ENCODE measurements at places on chromosomes 1 and 21.
A peak's percentile ranks its signal among the peaks of the same experiment; 100 is the strongest.

- no peak for DNase-seq
These were observed 5.5 kb downstream of the AP4B1 start for GRCh38 chr1:113899111-113899510.

- DNase-seq, result peak; percentile 91
These were observed at the start of gene WDR47 for GRCh38 chr1:109041621-109042468. Gene WDR47 (minus strand): TSS chr1:109042102. CDS start chr1:109023512, 18,590 bp downstream.

GRCh38 chr1:66012106-66012784 lies 219.6 kb downstream of the PDE4B start:
- no peak for DNase-seq

GRCh38 chr1:54835970-54836369 lies 34.8 kb upstream of the TTC22 start:
- no peak for DNase-seq

GRCh38 chr1:211800925-211801607 lies 29.5 kb downstream of the LPGAT1 start:
- DNase-seq, result no peak

GRCh38 chr1:186700722-186701121 lies 20.5 kb upstream of the PTGS2 start:
- no peak for DNase-seq

DNA sequence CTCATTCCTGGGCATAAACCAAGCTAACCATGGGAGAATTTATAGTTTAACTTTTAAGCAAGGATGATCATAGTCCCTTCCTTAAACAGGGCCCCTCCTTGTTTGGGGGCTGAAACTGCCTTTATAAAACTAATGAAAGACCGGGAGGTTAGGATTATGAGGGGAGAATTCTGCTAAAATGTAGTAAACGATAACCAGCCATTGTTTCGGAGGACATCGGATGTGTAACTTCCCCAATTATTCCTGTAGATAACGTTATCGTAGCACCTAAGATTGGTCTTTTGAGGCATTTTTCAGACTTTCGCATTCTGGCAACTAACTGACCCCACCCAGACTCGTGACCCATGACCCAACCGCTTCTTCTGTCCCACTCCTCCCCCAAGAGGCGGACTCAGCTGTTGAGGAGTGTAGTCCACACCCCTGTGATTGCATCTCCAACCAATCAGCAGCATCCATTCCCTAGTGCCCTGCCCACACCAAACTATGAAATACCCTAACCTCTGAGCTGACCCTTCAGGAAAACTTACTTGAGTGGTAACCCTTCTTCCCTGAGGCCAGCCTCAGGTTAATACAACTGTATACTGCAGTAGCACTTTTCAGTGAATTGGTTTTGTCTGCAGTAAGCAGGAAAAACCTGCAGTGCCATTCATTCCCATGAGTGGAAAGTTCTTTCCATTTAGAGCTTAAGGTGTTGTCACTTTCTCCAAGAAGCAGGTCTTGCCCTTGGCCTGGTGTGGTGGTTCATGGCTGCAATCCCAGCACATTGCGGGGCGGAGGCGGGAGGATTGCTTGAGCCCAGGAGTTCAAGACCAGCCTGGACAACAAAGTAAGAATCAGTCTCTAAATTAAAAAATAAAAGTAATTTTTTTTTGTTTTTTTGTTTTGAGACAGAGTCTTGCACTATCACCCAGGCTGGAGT lies 823 bp upstream of the SYF2 start:
- DNase-seq, result peak; percentile 48

- DNase-seq, result peak; percentile 24
These were observed 23.6 kb upstream of the DNM3 start for GRCh38 chr1:171817511-171818265.

DNA sequence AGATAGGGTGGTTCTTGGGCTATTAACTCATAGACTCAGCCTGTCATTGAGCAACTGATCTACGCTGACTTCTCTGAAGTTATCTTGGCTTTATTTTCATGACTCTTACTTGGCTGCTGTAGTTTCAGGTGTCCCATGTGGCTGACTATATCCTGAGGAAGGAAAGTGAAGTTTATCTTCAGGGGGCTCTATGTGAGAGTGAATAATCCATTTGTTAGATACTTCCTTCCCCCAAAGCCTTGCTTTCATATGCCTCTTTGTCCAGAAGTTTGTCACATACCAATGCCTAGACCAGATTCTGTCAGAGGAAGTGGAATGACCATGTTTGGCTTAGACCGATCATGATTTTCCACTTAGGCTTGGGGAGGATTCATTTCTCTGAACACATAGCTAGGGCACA lies 27.9 kb upstream of the C1orf87 start:
- no peak for DNase-seq

- DNase-seq, result no peak
These were observed 69.1 kb upstream of the STUM start for GRCh38 chr1:226479474-226479873.

DNA sequence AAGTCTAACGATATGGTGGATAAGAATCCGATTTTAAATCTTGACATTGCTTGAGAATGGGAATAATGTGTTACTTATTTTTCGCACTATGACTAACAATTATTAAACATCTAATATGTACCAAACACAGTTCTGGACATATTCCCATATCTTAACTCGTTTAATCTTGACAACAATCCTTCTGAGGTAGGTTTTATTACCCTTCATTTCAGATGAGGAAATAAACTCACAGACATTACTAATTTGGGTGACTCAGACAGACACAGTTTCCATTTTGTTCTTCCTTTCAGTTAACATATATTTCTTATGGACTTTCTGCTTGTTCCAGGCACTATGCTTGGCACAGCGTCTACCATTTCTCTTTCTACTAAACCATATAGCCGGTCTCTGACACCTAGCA lies 244.8 kb downstream of the SMYD3 start:
- no peak for DNase-seq

DNA sequence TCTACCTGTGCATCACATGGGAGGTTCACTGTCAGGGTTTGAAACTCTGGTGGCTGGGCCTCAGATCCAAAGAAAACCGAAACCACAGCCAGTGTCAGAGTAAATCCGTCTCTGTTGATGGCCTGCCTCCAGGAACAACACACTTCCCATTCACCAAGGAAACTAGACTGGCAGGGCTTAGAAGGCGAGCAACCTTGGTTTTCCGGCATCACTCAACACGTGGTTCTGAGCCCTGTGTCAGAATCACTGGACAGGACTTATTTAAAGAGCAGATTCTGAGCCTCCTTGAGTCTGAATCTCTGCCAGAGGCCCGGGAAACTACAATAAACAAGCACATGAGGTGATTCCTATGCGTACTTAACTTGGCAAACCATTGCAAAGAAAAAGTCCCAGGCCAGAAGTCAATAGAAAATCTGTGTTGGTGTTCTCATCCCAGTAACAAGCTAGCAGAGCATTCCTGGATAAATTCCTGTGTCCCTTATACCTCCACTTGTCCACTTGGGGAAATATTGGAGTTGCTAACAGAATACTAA lies 70.0 kb downstream of the KCTD3 start:
- DNase-seq, result no peak

DNA sequence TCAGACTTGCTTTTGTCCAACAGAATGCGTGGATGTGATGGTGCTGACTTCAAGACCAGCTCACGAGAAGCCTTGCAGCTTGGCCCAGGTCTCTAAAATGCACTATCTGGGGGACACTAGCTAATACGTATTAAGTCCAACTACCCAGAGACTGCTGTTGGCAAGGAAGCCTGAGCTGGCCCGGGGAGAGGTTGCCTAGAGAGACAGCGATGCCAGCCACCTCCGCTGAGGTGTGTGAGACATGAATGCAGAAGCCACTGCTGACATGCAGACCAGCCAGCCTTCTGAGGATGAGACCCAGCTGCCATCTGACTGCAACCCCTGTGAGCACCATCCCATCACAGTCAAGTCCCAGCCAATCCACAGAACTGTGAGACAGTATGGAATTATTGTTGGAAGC lies 32.5 kb downstream of the THAP3 start:
- DNase-seq, result no peak

DNA sequence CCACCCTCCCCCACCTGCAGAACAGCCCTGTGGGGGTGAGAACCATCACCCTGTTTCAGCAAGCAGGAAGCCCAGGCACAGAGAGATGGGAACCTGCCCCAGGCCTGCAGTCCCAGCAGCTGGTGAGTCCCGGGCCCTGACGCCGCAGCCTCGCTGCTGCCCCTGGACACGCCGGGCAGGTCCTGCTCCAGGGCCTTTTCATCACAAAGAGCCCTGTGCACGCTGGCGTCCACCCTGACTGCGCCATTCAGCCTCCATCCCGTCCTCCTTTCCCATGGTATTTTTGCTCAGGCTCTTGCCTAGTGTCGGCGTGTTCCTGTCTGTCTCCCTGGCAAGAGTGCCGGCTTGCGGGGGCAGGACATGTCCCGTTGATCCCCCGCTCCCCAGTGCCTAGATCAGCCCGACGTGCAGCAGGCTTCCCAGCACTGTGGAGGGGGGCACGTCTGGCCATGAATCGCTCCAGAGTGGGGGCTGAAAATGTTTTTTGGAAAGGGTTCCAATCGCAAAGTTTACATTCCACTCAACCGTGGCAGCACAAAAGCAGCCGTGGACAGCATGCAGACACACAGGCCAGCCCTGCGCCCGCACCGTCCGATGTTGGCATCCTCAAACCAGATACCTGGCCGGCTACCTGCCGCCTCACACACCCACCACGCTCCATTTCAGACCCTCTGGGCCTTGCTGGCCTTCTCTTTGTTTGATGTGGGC lies 6.3 kb upstream of the TTC34 start:
- DNase-seq, result no peak

GRCh38 chr1:69921486-69921885 lies 283.9 kb downstream of the LRRC40 start:
- no peak for DNase-seq

DNA sequence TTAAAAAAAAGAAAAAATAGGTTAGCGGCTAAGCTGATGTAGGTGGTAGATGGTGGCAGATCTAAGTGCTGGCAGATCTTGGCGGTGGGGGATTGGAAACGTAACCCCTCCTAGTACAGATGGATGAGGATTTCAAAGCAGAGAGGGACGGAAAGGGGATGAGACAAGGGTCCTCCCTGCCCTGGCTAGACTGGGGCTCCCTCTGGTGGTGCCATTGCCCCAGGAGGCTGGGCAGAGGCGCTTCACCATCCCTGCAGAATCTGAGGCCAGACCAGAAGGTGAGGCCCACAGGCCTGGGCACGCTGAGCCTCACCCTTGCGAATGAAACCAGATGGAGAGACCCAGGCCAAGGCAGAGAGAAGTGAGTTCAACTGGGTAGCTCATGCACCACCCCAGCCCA lies 7.0 kb upstream of the PLEKHA6 start:
- DNase-seq, result no peak

DNA sequence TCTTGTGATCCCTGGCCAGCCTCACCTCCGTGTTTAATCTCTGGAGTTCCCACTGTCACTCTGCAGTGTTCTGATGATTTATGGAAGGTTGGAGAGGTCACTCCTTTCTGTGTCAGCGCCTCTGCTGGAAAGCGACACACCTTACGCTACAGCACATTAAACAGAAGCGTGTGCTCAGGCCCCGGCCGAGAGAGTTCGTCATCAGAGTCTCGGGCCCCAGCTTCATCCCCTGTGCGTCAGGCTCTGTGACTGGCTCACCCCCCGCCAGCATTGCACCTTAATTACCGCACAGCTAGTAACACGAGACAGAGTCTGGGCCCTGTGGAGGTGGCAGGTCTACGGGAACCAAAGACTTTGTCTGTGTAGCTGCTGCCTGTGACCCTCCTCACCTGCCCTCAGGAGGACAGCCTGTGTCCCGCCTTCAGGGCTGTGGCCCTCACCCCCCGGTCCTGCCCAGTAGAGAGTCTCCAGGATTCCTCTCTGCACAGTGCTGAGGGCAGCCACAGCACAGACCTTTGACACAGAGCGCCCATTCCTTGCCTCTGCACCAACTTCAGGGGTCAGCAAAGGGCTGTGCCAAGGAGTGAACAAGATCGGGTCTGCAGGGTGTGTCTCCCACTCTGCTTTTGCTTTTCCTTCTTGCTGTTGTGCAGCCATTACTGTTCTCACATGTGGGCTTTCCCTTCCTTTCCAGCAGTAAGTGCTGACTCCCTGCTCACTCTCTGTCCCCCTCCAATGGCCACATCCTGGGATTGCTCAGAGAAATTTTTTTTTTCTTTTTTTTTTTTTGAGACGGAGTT lies 157.6 kb downstream of the PGBD5 start:
- no peak for DNase-seq

- DNase-seq, result no peak
These were observed 106.7 kb downstream of the SLC45A1 start for GRCh38 chr1:8424539-8425116.

- DNase-seq, result no peak
These were observed 113.4 kb downstream of the TRIM33 start for GRCh38 chr1:114397601-114398000.

DNA sequence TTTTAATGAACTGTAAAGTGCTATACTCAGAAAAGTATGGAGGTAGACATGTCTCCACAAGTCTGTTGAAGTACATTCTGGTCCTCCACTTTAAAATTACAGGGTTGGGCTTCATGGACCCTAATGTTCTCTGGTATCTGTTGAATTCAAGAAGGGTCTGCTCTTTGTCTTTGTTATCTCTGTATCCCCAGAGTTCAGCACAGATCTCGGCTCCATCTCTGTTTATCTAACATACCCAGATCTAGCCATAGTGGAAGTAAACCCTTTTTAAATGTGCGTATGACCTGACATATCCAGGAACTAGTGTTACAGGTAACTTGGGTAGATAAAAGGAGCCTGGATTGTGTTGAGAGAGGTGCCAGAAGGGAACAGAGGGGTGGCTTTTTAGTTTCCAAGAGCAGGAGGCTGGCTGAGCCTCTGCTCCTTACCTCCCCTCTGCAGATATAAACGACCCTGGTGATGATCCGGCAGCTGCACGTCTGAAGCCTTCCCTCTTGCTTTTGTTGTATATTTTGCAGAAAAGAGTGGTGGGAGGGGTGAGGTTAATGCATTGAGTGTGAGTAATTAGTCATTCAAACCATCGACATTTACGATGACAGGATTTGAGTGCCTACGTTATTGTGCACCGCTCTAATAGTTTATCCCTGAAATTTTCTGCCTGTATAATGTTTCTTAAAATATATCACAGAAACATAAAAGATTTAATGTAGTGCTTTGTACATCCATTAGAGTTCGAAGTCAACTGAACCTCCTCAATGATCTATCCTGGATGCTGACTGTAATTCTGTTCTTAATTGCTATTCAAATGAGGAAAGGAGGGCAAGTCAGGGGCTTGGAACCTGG lies 30.8 kb downstream of the ELAVL4 start:
- no peak for DNase-seq

All from stimulated activated CD4-positive, alpha-beta T cell treated with anti-CD3 and anti-CD28 coated beads, Interleukin-12 subunit alpha, Interleukin-12 subunit beta, amount 100 ng/mL, for 24 hours (primary cell).